ENCODE measurements at places on chromosomes 3 and 15.

DNA sequence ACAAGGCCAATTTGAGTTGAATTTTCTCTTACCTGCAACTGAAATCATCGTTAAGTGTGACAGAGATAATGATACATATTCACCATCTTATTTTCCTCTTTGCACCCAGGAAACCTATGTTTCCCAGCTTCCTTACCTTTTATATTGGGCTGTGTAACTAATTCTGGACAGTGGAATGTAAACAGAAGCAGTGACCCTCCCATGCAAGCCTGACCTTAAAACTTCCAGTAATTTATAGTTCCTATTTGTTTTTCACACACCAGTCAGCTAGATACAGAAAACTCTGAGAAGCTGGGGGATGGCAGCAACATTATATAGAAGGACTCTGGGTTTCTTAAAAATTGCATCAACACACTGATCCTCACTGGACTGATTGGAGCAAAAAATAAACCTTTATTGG, 4.5 kb upstream of the ZNF280D start:
- DNase-seq = no peak

DNA sequence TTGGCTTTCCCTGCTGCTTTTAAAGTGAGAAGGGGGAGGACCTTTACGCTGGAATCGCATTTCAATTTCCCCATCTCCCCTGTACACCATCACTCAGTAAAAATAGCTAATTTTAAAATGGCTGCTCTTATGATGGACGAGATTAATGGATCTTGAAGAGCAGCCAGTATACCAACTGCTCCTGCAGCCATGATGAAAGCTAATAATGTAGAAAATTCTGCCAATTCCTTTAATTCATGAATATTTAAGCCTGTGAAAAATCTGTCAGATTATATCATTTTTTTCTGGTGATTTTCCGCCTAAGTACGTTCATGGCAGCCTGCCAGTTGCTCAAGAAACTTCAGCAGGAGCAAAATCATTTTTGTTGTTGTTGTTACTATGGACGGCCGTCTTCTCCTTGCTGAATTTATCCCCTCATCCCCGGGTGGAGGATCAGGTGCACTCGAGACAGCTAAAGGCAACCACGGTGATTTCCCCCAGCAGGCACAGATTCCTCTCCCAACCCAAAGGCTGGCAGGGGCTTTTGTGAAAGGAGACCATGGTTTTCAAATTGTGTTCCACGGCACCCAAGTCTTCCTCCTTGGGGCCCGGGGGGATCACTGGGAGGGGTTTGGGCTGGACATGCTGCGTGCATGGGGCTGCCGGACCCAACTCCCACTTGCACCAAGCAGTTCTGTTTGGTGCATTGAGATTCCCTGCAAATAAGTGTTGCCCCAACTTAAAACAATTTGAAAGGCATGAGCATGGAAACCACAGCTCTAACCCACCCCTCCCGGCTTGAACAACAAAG, 289.6 kb downstream of the UACA start:
- DNase-seq = no peak

DNA sequence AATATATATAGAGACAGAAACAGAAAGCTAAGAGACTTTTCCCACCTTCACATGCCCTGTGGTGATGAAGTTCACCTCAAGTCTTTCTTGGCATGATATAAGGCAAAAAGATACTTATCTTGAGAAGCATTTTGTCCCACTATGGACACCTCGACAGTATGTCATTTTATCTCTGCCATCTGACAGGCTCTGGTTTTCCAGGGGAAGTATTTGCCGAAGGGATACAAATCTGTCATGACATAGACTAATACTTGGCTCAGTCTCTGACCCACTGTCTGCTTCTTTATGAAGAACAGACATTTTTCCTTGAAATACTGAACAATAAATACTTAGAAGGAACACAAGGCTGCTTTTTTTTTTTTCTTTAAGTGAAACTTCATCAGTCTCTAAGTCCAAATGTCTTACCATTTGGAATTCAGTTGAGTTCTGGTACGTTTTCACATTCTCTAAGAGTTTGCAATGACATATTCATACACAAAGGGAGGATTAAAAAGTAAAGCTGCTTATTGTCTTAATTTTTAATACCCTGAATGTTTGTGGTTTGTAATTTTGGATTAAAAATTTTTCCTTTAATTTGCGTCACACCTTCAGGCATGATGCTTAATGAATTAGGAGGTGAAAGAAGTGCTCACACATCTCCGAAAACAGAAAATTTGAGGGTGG, 87.8 kb upstream of the LMOD3 start:
- DNase-seq = no peak

GRCh38 chr3:132569153-132569552, 27.9 kb upstream of the ACKR4 start:
- no peak for DNase-seq

- DNase-seq = no peak
Observed at GRCh38 chr15:57625703-57626448, 34.2 kb downstream of the MYZAP start.

- DNase-seq = no peak
Observed at GRCh38 chr15:101456057-101456739, 33.3 kb downstream of the PCSK6 start.

GRCh38 chr15:71436854-71437253, 321.6 kb downstream of the THSD4 start:
- DNase-seq = no peak

GRCh38 chr15:78103406-78104118, 11.2 kb downstream of the SH2D7 start:
- DNase-seq = peak; percentile 49

- DNase-seq = no peak
Observed at GRCh38 chr15:74124759-74125158, 5.6 kb upstream of the ISLR2 start.

Measured in CD4-positive, alpha-beta T cell treated with Interferon alpha-2 for 1 hour (primary cell).